ENCODE measurements at places on chromosomes 16 and 17. TPM values are rescaled to one million over a fixed set of nuclear protein-coding genes. Genes with fewer than 3 reads are reported as not detected.

DNA sequence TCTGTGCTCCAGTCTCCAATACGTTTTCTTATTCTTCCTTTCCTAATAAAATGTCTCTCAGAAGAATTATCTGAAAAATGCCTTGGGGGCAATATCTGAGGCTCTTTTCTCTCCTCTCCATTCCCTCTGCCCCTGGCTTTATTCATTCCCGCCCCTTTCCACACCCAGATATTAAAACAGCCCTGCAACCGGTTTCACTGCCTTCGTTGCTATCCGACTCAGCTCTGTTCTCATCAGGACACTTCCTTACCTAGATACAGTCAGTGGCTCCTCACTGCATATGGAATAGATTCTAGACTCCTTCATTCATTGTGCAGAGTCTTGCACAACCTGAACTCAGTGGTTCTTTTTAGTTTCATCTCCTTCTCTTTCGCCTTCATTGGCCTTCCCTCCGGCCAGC is 52.0 kb upstream of the TEKT3 start:
- no peak for DNase-seq

DNA sequence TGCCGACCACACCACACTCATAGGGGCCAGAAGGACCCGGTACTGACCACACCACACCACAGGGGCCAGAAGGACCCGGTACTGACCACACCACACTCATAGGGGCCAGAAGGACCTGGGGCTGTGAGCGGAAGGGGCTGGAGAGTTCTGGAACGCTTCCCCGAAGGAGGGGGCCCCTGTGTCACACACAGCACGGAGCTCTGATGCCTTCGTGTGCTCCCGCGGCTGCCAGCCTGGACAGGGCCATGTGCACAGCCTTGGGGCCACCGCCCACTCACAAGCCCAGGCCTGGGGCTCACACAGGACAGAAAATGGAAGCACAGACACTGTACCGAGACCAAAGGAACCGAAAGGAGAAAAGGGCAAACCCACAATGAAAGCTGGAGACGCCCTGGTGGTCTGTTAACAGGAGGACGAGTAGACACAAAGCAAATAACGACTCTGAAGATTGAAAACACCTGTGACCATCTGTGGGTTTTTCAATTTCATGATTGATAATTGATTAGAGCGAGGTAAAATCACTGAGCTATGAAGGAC is 106.5 kb upstream of the METRNL start:
- DNase-seq = no peak

GRCh38 chr17:50948711-50949110 is 82.6 kb upstream of the TOB1 start:
- DNase-seq = no peak

DNA sequence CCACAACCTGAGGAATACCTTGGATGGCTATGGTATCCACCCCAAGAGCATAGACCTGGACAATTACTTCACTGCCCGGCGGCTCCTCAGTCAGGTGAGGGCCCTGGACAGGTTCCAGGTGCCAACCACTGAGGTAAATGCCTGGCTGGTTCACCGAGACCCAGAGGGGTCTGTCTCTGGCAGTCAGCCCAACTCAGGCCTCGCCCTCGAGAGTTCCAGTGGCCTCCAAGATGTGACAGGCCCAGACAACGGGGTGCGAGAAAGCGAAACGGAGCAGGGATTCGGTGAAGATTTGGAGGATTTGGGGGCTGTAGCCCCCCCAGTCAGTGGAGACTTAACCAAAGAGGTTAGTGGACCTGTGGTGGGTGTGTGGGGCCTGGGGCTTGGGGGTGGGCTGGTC is 3.1 kb downstream of the NFE2L1 start:
- no peak for DNase-seq

- DNase-seq = no peak
Observed at GRCh38 chr17:29091606-29092289, 48.8 kb downstream of the PIPOX start.

DNA sequence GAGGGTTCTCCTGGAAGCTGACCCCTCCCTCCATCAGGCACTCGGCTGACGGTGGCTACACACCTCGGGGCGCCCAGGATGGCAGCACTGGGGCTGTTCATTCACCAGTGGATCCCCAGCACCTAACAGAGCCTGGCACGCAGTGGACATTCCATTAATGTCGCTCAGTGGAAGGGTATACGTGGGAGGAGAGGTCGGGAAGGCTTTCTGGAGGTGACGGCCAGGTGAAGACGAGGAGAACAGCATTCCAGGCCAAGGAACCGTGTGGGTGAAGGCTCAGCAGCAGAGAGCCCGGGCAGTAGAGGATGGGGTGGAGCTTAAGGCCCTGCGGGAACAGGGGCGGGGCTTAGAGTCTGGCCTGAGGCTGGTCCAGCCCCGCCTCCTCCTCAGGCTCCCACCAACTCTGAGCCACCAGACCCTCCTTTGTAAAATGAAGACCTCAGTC is 2.5 kb upstream of the HS3ST6 start:
- no peak for DNase-seq

DNA sequence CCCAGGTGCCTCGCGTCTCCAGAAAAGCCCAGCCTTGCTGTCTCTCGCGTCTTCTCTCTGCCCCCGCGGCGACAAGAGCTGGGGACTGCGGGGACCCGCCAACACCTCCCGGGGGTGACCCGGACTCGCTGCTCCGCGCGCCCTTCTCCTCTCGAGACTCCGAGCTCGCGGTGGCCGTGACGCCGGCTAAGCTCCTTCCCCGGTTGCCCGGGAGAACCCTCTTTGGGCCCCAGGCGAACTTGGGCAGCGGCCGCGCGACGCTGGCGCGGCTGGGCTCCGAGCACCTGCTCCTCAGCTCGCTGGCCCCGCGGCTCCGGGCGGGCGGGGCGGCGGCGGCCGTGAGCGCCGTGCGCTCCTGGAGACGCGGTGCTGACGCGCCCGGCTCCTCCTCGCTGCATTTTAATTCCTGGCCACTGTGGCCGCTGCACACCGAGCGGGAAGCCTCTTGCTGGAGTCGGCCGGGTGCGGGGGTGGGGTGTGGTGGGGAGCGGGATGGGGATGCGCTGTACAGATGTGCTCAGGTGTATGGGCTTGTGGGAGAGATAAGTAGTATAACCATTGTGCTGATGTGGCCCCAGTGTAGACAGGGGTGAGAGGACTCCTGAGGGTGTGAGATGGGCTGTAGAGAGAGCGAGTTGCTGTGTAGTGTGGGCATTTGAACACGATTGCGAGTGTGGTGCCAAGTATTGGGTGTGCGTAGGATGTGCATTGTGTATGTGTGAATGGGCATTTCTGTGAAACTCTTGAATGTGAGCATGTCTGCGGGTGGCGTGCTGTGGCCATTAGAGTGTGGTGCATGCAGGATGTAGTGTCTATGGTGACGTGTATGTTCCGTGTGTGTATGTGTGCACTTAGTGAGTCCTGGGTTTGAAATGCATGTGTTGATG is at the start of gene ASIC2:
Gene ASIC2 (minus strand): TSS at position 315 of the 887 bp plus-strand sequence.
- DNase-seq = peak; percentile 51

Gene CEP112
- polyA plus RNA-seq = 16.1 TPM

Gene TIMP2
- polyA plus RNA-seq = 150 TPM

Gene SOX9
- polyA plus RNA-seq = 22.8 TPM

Gene SDR42E2
- polyA plus RNA-seq = 0.23 TPM

Gene SEPTIN12
- 12.0 TPM for polyA plus RNA-seq

Gene ARL5C
- 0.44 TPM for polyA plus RNA-seq

Measured in renal pelvis (tissue), 12 donors.